ENCODE measurements at places on chromosomes 5 and 9.
A peak's percentile ranks its signal among the peaks of the same experiment; 100 is the strongest.

- DNase-seq = no peak
These were observed 85.1 kb downstream of the FGF1 start for GRCh38 chr5:142600611-142601358.

DNA sequence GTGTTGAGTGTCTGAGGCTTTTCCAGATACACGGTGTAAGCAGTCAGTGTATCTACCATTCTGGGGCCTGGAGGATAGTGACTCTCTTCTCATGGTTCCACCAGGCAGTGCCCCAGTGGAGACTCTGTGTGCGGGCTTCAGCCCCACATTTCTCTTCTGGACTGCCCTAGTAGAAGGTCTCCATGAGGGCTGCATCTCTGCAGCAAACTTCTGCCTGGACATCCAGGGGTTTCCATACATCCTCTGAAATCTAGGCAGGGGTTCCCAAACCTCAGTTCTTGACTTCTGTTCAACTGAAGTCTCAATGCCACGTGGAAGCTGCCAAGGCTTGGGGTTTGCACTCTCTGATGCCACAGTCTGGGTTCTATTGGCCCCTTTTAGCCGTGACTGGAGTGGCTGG, 256.6 kb upstream of the ITGA1 start:
- DNase-seq = no peak

DNA sequence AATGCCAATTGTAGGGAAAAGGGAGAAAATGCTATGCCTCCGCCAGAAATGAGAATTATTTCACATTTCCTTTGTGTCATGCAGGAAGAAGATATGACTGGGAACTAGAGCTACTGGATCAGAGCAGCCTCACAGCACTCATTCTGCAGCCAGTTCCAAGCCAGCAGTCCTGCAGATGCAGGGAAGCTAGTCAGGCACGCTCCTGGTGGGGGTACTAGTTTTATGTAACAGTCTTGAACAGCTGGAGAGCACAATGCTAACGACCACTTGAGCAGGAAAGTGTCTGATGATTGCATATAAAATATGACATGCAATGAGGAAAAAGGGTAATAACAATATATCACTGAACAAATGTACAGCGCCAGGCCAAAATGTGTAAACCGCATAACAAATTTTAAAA, 21.7 kb downstream of the CDH10 start:
- no peak for DNase-seq

- no peak for DNase-seq
These were observed 17.5 kb downstream of the CAPSL start for GRCh38 chr5:35920890-35921289.

DNA sequence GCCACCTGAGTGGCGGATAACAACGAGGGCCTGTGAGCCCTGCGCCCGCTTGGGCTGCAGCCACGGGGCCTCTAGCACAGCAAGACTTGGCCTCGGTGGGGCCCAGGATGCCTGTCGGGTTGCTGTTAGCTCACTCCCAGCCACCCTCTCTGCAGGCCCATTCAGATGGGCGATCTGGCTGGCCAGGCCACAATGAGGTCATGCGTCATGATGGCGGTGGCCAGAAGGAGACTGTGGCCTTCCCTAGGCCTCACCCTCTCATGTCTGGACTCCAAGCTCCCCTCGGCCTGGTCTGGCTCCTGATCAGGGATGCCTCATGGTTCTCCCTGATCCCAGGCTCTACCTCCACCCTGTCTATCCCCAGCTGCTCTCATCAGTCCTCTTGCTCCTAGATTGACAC, 19.0 kb upstream of the TCOF1 start:
- no peak for DNase-seq

DNA sequence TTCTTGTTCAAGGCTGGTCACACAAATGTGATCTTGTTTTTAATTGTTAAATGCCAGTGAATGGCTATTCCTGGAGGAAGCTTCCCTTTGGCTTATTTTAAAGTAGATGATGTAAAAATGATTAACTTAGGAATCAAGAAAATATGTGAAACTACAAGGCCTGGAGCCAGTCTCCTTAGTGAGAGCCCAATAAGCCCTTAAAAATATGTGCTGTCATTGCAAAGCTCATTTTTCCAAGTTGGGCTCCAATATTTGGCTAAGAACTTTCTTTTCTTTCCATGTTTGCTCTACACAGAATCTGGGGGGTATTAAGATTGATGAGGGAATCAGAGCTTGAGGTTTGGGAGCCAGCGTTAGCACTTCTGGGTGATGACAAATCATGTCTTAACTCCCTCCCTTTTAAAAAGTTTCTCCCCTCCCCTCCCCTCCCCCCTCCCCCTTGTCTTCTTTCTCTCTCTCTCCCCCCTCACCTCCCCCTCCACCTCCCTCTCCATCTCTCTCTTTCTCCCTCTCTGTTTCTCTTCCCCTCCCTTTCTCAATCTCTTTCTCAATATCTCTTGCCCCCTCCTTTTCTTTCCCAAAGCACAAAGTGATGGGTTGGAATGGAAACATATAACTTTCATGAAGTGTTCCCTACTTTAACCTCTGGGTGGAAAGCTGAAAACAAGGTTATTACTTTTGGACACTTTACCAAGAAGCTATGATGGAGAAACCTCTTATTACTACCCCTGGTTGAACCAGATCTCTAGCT, 86.0 kb downstream of the FBXL7 start:
- no peak for DNase-seq

- DNase-seq = no peak
These were observed 2.2 kb downstream of the LMX1B start for GRCh38 chr9:126615791-126616447.

DNA sequence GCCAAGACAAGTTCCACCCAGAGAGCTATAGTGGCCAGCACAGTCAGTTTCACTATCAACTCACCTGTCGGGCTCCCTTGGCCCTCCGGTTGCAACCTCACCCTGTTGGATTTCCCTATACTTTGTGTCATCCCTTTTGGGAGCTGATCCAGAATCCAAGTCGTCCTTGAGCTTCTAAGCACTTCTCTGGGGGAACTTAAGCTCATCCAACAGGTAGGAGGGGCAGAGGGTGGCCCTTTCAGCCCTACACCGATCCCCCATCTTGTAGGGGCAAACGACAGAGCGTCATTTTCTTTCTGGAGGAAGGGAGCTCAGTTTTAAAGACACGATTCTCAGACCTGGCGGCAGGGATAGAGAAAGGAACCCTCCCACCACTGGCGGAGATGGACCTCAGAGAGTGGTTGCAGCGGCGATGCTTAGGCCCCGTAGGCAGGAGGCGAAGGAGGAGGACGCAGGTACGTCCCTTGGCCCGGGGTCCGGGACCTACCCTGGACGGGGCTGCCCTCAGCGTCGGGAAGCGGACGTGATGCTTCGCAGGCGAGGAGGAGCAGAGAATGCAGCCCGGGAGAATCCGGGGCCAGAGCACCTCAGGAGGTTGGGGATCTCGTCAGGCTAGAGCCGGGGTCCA, 519 bp downstream of the ZER1 start:
- DNase-seq = no peak

GRCh38 chr5:172714491-172715420, 56.2 kb downstream of the DUSP1 start:
- peak; percentile 82 for DNase-seq

- DNase-seq = no peak
These were observed 2085.7 kb upstream of the C9orf72 start for GRCh38 chr9:29659014-29659413.

- no peak for DNase-seq
These were observed 19.7 kb upstream of the MOB3B start for GRCh38 chr9:27549196-27549755.

DNA sequence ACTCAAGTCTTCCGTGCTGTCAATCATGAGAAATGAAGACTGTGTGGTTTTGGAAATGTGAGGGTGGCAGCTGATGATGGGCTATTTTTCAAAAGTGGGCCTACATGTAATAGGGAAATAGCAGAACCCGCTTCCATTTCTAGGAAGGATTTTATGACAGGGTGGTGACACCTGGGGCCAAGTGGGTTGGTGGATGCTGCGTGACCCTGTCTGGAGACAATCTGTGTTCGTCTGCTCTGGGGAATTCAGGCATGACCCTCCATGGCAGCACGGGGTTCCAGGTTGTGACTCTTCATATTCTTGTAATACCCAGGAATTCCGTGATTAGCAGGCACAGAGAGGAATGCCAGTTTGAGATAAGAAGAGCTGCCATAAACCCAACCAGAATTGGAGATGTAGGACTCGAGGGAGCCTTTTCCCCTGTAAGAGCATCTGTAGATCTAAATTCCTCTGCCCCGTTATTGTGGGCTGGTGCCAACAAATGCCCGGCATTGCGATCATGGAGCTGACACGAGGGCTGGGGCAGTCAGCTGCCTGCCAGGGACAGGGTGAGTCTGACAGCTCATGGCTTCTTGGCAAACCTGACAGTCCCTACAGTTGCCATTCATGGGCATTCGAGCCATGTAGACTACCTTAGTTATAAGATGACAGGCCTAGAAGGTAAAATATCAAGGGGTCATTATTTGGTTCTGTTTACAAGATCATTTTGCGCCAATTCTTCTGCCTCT, 279.7 kb downstream of the GADD45G start:
- no peak for DNase-seq

DNA sequence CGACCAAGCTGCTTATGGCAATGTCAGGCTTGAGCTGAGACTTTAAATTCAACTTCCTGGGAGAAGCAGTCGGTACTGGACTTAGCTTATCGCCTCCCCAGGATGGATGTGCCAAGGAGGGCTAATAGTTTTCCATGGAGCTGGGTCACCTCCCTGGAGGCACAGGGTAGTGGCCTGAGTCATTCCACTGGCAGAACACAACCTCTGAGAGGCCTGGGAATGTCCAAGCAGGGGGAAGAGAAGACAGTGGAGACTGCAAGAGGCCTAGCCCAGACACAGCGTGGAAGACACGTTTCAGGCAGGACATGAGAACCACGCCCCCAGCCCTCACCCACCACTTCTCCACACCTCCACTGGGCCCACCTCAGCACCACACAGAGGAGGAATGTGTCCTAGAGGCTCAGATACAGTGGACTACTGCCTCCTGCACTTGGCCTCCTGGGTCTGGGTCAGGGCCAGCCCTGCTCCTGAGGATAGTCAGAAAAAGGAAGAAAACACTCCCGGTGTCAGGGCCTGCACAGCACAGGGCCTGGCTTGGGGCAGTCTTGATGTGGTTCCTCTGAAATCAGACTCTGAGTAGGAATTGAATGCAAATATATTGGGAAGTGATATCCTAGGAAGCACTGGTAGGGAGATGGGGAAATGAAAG, 171.8 kb downstream of the FSTL4 start:
- no peak for DNase-seq

- no peak for DNase-seq
These were observed 22.5 kb downstream of the CCDC152 start for GRCh38 chr5:42779083-42779482.

GRCh38 chr5:67187006-67187715, 9.4 kb downstream of the CD180 start:
- DNase-seq = no peak

- DNase-seq = no peak
These were observed 31.6 kb downstream of the IER5L start for GRCh38 chr9:129146441-129146941.

DNA sequence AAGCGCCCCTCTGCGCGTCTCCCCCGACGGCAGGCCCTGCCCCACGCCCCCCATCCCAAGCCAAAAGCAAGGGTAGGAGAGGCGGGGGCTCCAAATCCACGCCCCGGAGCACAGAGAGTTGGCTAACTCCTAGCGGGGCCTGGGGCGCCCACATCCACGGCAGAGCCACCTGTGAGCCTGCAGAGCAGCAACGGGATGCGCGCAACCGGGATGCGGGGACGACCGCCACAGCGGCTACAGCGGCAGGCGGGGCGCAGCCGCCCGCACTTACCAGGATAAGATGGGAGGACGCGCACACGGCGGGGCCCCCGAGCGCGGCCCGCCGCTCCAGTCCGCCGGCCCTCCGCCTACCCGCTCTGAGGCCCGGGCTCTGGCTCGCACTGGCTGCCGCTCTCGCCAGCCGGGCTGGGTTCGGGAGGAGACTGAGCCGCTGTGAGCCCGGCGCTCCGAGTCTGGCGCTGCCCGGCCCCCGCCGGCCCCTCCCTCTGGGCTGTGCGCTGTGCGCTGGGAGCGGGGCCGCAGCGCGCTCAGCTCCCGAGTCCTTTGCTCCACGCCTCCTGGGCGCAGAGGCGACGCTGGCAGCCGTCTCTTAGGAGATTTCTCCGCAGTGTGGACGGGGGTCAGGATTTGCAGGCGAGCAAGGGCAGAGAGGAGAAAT, at the start of gene SLC24A2:
SLC24A2 (minus strand) TSS at position 424 of the 658 bp plus-strand sequence.
- DNase-seq = peak; percentile 5

- DNase-seq = no peak
These were observed 23.2 kb downstream of the CDK5RAP2 start for GRCh38 chr9:120556775-120557174.

- DNase-seq = no peak
These were observed 169.6 kb downstream of the TLE4 start for GRCh38 chr9:79741381-79741780.

- DNase-seq = no peak
These were observed 85.7 kb upstream of the LHFPL2 start for GRCh38 chr5:78734094-78734845.

- peak; percentile 55 for DNase-seq
These were observed 51.5 kb downstream of the MTMR12 start for GRCh38 chr5:32261198-32261597.

GRCh38 chr5:96595300-96596090, 66.7 kb upstream of the CAST start:
- DNase-seq = peak; percentile 32

- DNase-seq = peak; percentile 74
These were observed 36.7 kb upstream of the KCNIP1 start for GRCh38 chr5:170466988-170467707.

DNA sequence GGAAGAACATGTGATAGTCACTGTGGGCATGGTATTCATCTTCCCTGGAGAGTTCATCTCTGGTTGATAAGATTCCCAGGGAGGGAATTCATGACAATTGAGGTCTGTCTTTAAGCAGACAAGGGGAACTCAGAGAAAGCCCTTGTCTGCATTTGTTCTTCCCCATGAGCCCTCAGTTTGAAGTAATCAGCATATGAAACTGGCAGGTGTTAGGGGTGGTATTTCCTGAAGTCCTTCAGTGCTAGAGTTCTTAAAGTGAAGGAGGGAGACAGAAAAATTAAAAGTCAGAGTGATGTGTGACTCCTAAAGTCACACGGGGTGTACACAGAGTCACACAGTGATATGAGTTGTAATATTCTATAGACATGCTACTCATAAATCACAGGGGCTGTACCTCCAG, 60.6 kb upstream of the SYK start:
- no peak for DNase-seq

Measured in activated CD4-positive, alpha-beta T cell treated with anti-CD3 and anti-CD28 coated beads for 36 hours (primary cell).